C1 segment of cervical spinal cord (tissue), 14 donors: ENCODE measurements at places on chromosomes 13 and 19.

- DNase-seq, result no peak
These were observed 96.4 kb downstream of the TUBA3C start for GRCh38 chr13:19085258-19085657.

- no peak for DNase-seq
These were observed 1266.2 kb downstream of the SLITRK5 start for GRCh38 chr13:88937384-88937783.

DNA sequence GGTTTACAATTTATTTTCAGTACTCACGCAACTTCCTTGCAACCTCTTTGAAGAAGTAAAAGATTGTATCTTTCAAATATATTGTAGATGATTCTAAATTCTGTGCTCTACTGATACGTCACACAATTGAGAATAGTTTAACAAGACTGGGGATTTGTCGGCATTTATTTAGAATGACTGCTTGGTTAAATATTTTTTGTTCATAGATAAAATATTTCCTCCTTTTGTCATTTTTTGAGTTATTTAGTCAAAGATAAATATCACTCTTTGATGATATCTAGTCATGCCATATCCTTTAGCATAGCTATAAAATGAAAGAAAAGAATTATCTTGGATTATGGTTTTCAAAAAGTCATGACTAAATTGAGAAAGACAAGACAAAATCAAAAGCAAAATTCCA, 2747.8 kb downstream of the PCDH9 start:
- DNase-seq, result no peak

GRCh38 chr13:78198419-78198818, 279.8 kb upstream of the EDNRB start:
- DNase-seq, result no peak

DNA sequence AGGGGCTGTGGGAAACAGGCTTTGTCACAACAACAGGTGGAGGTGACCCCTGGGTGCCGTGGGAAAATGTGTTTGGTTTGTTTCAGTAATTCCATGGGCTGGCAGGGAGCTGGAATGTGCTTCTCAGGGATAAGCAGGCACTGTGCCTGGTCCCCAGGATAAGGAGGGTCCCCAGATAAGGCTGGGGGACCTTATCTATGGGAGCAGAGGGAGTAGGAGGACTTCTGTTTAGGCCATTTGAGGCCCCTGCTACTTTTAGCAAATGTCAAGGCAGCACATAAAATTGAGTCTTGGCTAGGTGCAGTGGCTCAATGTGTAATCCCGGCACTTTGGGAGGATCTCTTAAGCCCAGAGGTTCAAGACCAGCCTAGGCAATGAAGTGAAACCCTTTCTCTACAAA, 59.5 kb downstream of the KCNC3 start:
- no peak for DNase-seq

GRCh38 chr19:2675892-2676291, 26.6 kb downstream of the GNG7 start:
- no peak for DNase-seq

- DNase-seq, result no peak
These were observed 499.8 kb downstream of the GPC6 start for GRCh38 chr13:93726173-93726957.

DNA sequence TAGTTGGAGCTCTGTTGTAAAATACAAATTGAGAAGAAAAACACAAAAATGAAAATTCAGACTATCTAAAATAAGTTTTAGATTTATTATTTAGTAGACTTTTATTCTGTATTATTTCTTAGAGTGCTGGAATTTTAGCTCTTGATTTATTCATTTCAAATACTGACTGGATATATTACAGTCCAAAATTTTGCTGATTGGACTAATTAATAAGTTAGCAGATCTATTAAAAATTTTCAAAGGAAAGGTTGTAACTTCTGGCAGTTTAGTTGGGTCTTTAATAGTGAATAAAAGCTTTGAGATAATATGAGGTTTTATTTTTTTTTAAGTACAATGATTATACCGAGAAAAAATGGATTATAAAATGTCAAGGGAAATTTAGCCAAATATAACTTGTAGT, 1224.9 kb upstream of the SPRY2 start:
- no peak for DNase-seq

DNA sequence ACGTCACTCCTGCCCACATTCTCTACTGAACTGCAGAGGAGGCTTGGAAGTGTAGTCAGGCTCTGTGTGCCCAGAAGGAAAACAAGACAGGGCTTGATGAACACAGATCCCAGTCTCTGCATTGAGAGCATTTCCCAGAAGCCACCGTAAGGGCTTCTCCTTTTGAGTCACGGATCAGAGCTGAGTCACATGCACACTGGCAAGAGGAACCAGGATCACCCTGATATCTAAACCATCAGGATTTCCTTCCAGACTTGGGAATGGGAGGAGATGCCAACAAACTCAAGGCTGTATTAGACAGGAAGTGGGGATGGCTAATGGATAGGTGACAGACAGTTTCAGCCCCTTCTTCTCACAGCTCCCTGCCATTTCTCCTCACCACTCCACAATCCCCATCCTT, 17.7 kb upstream of the FBXO17 start:
- DNase-seq, result no peak

GRCh38 chr19:30692879-30693503, 320.8 kb downstream of the ZNF536 start:
- no peak for DNase-seq

GRCh38 chr19:8363803-8364771, at the start of gene ANGPTL4:
Gene ANGPTL4, plus strand, starts transcription at chr19:8364155. Its CDS starts 167 bp downstream, at chr19:8364322.
- DNase-seq, result peak; percentile 15

GRCh38 chr19:56333506-56333905, 18.9 kb upstream of the ZSCAN5A start:
- DNase-seq, result no peak

- DNase-seq, result no peak
These were observed 7.6 kb downstream of the TPT1 start for GRCh38 chr13:45333251-45333976.

- DNase-seq, result no peak
These were observed 232.2 kb downstream of the GGACT start for GRCh38 chr13:100356426-100356825.

DNA sequence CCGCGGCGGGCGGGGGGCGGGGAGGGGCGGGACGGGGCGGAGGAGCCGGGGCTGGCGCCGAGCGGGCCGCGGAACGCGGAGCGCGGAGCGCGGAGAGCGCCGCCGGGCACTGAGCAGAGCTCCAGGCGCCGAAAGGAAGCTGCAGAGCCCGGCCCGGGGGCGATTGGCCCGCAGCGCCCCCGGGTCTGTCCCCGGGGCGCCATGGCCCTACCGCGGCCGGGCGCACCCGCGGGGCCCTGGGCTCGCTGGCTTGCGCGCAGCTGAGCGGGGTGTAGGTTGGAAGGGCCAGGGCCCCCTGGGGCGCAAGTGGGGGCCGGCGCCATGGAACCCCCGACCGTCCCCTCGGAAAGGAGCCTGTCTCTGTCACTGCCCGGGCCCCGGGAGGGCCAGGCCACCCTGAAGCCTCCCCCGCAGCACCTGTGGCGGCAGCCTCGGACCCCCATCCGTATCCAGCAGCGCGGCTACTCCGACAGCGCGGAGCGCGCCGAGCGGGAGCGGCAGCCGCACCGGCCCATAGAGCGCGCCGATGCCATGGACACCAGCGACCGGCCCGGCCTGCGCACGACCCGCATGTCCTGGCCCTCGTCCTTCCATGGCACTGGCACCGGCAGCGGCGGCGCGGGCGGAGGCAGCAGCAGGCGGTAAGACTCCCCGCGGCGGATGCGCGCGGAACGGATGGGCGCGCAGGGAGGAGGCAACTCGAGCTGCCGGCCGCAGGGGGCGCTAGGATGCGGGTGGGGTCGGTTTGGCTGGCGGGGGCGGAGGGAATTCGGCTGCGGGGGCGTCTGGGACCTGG, at the start of gene PDE4A:
Gene PDE4A, plus strand, starts transcription at position 95 of the 796 bp plus-strand sequence. Its CDS starts 227 bp downstream, at position 322.
- no peak for DNase-seq

- DNase-seq, result no peak
These were observed 4.2 kb downstream of the CYTH2 start for GRCh38 chr19:48473161-48473966.

DNA sequence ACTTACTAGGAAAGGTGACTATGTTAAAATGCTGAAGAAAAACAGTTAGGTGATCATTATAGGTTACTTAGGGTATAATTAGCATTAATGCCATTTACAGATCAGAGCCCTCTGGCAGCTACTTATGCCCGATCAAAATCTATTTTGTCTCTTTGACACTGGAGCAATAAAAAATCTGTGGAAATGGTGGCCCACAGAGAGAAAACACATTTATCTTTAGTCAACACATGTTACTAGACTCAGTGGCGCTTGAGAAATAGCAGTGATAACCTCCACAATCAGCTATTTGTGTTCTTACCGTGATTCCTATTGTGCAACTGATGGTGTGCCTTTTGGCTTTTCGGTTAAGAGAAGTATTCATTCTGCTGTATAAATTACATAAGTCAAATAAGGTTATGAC, 1519.6 kb downstream of the PCDH9 start:
- no peak for DNase-seq

- DNase-seq, result no peak
These were observed 14.5 kb downstream of the FCGBP start for GRCh38 chr19:39919976-39920375.

DNA sequence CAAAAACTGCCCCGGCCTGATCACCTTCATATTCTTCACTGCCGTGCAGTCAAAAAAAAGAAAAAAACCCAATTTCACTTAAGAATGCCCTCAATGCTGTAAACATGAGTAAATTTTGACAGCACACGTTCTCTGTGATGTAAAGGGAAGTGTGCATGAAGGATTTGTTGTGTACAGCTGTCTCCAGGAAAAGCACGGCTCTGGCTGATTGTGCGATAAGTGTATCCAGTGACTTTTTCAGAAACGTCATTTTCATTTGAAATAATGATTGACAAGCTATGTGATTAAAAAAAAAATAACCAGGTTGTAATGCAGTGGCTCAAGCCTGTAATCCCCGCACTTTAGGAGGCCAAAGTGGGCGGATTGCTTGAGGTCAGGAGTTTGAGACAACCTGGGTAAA, 39.6 kb downstream of the ANKRD10 start:
- DNase-seq, result no peak

GRCh38 chr19:37519890-37520289, 13.2 kb downstream of the ZNF793 start:
- no peak for DNase-seq

GRCh38 chr13:71602344-71602743, 264.7 kb downstream of the DACH1 start:
- no peak for DNase-seq

DNA sequence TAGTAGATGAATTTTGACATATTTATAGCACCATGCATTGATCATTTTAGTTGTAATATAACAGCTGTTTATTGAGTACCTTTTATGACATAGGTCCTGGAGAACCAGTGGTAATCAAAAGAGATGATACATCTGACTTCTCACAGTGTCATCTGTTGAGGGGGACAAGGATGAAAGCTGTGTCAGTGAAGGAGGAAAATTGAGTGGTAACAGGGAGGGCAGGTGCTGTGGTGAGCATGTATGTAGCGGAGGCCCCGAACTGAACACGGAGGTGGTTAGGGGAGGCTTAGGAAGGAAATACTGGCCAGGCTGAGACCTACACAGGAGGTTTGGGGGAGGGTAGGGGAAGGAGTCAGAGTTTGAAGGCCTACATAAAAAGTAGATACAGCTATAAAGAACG, 199.7 kb downstream of the GGACT start:
- no peak for DNase-seq

GRCh38 chr19:6059988-6060599, 50.2 kb downstream of the RFX2 start:
- DNase-seq, result no peak

GRCh38 chr19:30371960-30372824, at the start of gene ZNF536:
Gene ZNF536, plus strand, starts transcription at chr19:30372384. Its CDS starts 71,179 bp downstream, at chr19:30443563.
- peak; percentile 69 for DNase-seq

DNA sequence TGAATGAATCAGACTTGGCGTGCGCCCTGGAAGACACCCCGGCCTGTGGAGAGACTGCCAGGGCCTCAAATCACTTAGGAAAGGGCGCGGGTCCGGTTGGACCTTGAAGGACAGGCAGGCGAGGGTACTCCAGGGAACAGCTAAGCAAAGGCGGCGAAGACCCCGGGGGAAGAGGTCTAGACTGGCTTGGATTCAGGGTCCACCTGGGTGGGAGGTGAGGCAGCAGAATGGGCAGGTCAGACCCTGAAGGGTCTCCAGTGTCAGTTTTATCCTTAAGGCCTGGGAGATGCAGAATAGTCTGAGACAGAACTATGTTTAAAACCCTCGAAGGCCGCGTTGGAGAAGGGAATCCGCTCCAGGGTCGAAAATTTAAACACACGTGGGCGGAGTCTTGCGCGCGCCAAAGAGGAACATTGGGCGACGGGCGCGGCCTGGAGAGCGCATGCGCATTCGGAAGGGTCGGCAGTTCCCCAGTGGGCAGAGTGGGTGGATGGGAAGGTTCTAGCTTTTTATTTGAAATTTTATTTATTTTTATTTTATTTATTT, 567 bp upstream of the SMG9 start:
- DNase-seq, result peak; percentile 66

- DNase-seq, result no peak
These were observed 1319.9 kb upstream of the PRR20A start for GRCh38 chr13:55820817-55821216.

DNA sequence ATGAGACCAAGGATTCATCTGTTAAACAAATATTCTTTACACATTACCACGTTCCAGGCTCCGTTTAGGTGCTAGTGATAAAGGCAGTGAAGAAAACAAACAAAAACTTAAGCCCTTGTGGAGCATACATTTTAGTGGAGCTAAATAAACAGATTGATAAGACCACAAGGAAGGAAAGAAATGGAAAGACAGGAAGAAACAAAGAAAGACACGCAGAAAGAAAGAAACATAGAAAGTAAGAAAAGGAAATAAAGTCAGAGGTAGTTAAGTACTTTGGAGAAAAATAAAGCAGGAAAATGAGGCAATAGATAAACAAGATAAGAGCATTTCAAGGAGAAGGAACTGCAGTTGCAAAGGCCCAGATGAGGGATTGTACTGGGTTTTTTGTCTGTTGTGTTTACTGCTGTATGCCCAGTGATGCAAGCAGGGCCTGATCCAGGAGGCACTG, 998 bp downstream of the NFKBIB start:
- no peak for DNase-seq

- no peak for DNase-seq
These were observed 794.3 kb upstream of the MIR17HG start for GRCh38 chr13:90553159-90553558.

- peak; percentile 64 for DNase-seq
These were observed 22.0 kb downstream of the ITGBL1 start for GRCh38 chr13:101474419-101474957.

DNA sequence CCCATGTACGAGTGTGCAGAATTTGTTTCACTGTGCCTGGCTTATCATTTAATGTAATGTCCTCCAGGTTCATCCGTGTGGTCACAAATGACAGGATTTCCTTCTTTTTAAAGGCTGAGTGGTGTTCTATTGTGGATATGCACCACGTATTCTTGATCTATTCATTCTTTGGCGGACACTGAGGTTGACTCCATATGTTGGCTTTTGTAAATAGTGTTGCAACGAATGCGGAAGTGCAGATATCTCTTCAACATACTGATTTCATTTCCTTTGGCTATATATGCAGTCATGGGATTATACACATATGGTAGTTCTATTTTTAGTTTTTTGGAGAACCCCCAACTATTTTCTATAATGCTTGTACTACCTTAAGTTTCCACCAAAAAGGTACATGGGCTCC, 13.0 kb downstream of the OR7A5 start:
- DNase-seq, result no peak
